Naive thymus-derived CD8-positive, alpha-beta T cell (primary cell): ENCODE measurements at places on chromosomes 2 and 18. TPM values are rescaled to one million over a fixed set of nuclear protein-coding genes. Genes with fewer than 3 reads are reported as not detected.

The ANKRD53 gene
- not detected for polyA plus RNA-seq

The BOLL gene
- polyA plus RNA-seq: not detected

The AQP4 gene
- not detected for polyA plus RNA-seq

The PROKR1 gene
- not detected for polyA plus RNA-seq

The AGXT gene
- polyA plus RNA-seq: not detected

The REG3A gene
- not detected for polyA plus RNA-seq

The LCT gene
- polyA plus RNA-seq: not detected

The R3HDM1 gene
- 12.5 TPM for polyA plus RNA-seq

The ANKRD36B gene
- 14.8 TPM for polyA plus RNA-seq

The CYP27A1 gene
- polyA plus RNA-seq: 0.27 TPM

The ANKRD30B gene
- polyA plus RNA-seq: not detected

The RNF125 gene
- polyA plus RNA-seq: 60.9 TPM

The MALL gene
- not detected for polyA plus RNA-seq

The SOWAHC gene
- 0.05 TPM for polyA plus RNA-seq

The ANAPC1 gene
- polyA plus RNA-seq: 32.4 TPM

The DCDC2C gene
- not detected for polyA plus RNA-seq

The CNRIP1 gene
- polyA plus RNA-seq: not detected

The SPR gene
- 1.8 TPM for polyA plus RNA-seq

The SUPT7L gene
- polyA plus RNA-seq: 17.0 TPM

The RFTN2 gene
- 0.13 TPM for polyA plus RNA-seq

The SH2D6 gene
- not detected for polyA plus RNA-seq

The PSTPIP2 gene
- 17.2 TPM for polyA plus RNA-seq

The SAG gene
- not detected for polyA plus RNA-seq

The TUBB8B gene
- not detected for polyA plus RNA-seq

The DSG4 gene
- polyA plus RNA-seq: not detected

The NPPC gene
- polyA plus RNA-seq: not detected

The PROM2 gene
- polyA plus RNA-seq: not detected

The RNF144A gene
- 15.5 TPM for polyA plus RNA-seq

The CFAP65 gene
- polyA plus RNA-seq: not detected

The SULT1C4 gene
- polyA plus RNA-seq: not detected

The GPR35 gene
- polyA plus RNA-seq: 1.6 TPM

The VWA3B gene
- 0.63 TPM for polyA plus RNA-seq

The LAMA3 gene
- polyA plus RNA-seq: not detected

The SERPINB2 gene
- not detected for polyA plus RNA-seq

The CENPA gene
- not detected for polyA plus RNA-seq

The LRP2 gene
- polyA plus RNA-seq: not detected

The TANC1 gene
- polyA plus RNA-seq: not detected

The MC5R gene
- not detected for polyA plus RNA-seq

The GEN1 gene
- polyA plus RNA-seq: 2.1 TPM

The ALPP gene
- polyA plus RNA-seq: not detected

The TTN gene
- polyA plus RNA-seq: 1.8 TPM

The PLEKHH2 gene
- polyA plus RNA-seq: 0.80 TPM
